GM20000 (cell line): ENCODE measurements at places on chromosomes 2 and 18.
A peak's percentile ranks its signal among the peaks of the same experiment; 100 is the strongest.

GRCh38 chr18:23618862-23619387 is 32.6 kb upstream of the NPC1 start:
- DNase-seq = peak; percentile 56

DNA sequence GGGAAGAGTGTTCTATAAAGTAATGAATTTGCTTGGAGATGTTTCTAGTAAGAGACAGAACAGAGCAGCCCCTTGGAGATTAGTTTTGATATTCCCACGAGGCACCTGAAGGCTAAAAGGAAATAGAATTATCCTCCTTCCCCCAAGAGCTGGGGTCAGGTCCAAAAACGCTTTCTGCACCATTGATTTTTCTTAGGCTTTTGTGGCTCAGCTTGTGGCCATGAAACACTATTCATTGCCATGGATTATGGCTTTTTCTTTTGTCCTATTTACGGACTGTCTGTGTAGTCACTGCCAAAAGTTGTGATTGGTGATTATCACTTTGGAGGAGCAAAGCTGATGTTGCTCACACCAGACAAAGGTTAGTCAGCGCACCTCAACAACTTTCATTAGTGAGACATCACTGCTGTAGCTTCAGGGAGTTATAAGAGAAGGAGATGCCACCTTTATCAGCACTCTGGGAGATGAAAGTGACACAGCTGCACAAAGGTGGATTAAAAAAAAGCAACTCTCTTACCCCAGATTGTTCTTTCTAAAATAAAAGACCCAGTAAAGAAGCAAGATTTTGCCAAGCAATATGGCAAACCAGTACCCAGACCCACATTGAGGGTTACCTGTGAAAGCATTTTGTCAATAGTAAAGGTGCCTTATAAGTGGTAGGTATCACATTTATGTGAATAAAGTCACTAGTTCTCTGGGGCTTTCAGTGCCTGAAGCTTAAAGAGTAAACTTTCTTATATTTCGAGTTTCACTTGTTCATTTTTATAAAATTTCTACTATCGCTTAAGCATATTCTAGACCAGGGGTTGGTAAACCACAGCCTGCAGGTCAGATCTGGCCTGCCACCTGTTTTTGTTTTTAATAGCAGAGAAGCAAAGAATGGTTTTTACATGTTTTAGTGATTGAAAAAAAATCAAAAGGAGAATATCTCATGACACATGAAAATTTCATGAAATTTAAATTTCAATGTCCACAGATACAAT is 10.6 kb downstream of the CXCR4 start:
- DNase-seq = no peak

- DNase-seq = no peak
Observed at GRCh38 chr2:220104871-220105351, 477.5 kb downstream of the SLC4A3 start.

DNA sequence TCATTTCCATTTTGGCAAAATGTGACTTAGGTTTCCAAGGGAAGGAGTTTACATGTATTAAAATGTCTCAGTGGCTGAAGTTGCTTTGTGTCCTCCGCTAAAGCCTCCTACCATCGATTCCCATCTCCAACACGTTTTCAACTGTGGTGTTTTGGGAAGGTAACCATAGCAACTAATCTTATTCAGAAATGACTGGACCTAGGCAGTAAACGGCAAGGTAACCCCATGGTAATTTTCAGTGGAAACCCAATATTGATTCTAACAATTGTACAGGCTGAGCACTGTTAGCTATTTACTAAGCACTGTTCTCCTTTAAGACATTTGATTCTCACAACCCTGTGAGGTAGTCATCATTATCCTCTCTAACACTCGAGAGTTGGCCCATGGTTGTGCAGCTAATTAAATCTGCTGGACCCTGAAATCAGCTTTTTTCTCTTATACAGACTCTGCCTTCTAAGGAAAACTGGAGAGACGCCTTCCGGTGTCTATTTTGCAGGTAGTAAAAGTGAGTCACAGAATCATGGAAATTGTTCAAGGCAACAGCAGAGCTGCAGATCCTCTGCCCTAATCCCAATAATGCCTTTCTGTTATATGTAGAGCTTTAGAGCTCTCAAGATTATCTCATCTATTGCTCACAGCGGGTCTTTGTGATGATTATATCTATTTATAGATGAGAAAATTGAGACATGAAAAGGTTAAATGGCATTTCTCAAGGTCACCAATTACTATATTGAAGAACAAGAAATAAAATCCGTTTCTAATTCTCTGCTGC is 36.2 kb downstream of the FASTKD2 start:
- DNase-seq = no peak

- DNase-seq = no peak
Observed at GRCh38 chr2:216002101-216002678, 11.2 kb downstream of the MREG start.

GRCh38 chr2:126908721-126909177 is 10.1 kb downstream of the TEX51 start:
- no peak for DNase-seq

GRCh38 chr2:26807788-26808460 is 22.1 kb downstream of the CENPA start:
- DNase-seq = no peak

DNA sequence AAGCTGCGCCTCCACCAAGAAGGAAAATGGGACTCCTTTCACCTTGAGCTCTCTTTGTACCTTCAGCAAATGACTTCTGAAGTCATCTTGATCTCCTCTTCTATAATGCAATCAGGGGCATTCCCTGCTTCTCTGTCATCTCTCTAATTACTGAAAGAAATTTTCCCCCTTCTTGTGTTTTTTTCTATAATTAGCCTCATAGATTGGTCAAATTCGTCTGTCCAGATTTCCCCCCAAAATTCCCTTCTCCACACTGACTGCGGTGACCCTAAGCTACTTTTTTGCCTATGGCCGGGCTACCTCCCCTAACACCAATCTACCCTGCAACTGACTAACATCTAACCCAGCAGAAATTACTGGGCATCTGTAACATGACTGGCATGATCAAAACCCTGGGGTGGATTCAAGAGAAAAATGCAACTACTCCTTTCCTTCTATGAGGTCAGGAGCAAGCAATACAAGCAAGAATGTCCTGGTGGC is 168.6 kb downstream of the BCL2 start:
- no peak for DNase-seq

GRCh38 chr18:59550174-59550516 is 147.1 kb downstream of the CCBE1 start:
- DNase-seq = no peak

DNA sequence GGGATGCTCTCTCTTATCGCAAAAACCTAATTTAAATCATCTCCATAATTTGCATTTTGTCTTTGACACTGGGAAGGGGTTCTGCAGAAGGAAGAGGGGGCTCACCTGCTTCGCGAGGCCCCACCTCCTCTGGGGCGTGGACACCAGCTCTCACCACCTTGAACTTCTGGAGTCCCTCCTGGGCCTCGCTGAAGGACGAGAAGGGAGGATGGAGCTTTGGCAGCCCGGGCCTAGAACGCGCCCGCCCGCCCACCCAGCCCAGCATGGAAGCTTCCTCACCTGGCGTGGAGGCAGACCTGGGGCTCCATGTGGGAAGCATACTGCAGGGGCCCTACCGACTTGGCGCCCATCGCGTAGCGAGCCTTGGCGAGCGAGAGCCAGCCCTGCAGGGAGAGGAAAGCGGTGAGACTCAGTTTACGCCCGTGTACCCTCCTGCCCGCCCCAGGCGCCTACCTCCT is 1.1 kb upstream of the IMP4 start:
- no peak for DNase-seq

DNA sequence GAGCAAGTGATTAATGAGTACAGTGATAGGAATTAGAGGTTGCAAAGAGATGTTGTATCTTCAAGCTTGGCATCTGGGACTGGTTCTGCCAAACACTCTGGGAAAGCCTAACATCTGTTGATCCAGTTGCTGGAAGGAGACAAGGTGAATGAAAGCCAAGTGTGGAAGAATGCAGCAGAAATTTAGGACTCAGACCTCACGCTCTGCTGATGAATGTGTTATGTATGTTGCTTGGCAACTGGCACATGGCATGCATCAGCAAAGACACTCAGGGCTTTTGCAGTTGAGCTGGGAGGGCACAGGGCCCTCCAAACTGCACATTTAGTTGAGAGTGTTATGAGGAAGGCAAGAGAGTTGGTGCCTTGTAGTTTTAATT is 105.5 kb downstream of the COLEC12 start:
- no peak for DNase-seq

DNA sequence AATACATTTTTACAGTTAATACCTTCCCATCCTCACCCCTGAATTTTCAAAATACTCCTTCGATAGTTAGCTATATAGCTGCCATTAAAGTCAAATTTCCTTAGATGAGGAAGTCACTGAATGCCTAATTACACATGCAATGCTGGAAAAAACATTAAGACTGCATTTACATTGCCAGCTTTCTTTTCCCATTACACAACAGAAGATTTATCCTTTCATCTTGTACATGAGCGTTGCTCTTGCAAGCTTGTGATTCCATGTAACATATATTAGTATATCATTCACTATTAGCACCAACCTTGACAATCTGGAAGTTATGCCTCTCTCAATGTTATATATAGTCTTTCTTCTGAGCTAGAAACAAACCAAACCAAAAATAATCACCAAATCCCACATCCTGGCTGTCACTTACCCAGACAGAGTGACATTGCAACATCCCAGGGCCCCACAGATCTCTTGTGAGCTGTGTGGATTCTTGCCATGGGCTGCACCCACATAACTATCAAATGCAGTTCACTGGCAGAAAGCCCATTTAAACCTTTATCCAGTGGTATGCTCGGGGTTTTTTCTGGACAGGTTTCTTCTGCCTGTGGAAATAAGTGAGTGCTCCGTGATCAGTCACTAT is 79.2 kb upstream of the PAPOLG start:
- DNase-seq = no peak

GRCh38 chr2:120094795-120095194 is 81.9 kb downstream of the EPB41L5 start:
- DNase-seq = no peak

DNA sequence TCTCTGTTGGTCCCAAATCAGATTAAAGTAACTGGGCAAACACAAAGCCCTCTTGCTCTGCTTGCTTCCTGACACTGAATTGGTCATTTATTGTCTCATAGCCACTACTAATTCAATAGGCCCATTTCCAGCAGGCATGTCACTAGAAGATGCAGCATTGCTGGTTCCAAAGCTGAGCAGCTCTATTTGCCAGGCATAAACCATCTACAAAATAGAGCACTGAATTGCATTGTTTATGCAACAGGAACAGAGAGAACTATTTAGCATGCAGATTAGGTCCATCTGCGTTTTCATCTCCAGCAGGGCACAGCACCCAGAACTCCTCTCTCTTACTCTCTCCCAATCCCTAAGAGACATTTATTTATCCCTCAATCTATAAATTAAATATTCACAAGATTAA is 227.6 kb downstream of the SUCLG1 start:
- no peak for DNase-seq

- DNase-seq = no peak
Observed at GRCh38 chr2:29072971-29073725, 1.2 kb downstream of the PCARE start.

DNA sequence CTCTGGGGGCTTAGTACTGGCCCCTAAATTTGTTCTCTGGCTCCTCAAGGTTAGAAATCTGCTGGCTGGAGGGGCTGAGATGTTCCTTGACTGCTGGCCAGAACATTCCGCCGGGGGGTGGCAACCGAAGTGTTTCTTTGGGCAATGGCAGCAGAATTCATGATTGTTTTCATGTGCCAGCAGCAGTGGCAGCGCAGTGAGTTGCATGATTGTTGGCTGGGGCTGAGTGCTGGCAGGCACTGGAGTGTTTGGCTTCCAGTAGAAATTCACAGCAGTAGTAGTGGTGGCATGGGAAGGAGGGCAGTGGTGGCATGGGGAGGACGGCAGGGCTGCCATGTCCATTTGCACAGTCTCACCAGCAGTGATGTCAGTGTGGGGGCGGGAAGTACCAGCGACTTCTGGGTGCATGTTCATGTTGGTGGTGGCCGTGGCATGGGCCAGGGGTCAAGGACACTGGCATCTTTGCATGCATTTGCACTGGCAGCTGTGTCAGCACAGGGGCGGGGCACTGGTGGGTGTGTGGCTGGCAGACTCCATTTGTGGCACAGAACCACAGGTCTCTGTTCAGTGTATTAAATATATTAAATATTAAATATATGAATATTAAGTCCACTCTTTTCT is 130.6 kb upstream of the CDH7 start:
- DNase-seq = no peak

- no peak for DNase-seq
Observed at GRCh38 chr18:47748093-47748796, 182.2 kb downstream of the SMAD2 start.

GRCh38 chr2:535222-535621 is 142.0 kb downstream of the TMEM18 start:
- no peak for DNase-seq

GRCh38 chr18:34921226-34921625 is 120.0 kb upstream of the MAPRE2 start:
- DNase-seq = no peak

DNA sequence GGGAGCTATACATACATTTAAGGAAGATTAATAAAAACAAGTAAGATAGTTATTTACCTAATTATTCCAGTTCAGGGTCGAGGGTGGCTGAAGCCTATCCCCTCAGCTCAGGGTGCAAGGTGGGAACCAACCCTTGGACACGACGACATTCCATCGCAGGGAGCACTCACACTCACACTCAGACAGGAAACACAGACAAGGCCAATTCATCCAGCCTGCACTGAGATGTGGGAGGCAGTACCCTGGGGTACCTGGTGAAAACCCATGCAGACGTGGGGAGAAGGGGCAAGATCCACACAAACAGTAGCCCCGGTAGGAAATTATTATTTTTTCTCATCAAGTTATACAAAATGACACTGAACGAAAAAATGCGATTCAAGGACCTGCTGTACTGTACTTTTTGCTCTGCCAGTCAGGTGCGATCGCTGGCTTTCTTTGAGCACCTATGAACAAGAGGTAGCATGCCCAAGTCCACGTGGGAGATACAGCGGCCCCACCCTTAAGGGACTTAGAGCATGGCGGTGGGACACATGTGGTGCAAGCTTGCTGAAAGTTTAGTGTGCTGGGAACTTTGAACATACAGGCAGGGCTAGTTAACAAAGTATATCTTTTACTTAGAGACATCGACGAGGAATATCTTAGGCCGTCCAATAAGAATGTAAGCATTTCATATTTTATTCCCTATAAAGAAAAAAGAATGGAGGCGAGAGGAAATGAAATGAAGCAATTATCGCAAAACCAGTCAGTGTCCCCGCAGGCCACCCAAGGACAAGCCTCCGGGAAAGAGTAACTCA is 624 bp downstream of the METTL8 start:
- DNase-seq = peak; percentile 47

DNA sequence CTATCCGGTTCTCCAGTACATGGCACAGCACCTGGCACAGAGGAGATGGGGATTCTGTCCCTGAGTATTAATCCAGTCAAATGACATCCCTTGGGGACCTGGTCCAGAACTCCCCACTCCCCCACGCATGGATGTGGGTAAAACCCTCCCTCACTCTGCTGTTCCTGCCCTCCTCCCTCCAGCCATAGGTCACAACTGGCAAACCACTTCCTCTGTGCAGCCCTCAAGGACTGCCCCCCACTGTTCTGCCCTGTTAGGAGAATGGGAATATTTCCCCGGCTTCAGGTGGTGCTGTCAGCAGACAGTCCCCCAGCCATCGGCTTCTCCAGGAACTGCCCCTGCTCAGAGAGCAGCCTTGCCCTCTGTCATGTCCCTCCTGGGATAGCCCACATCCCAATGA is 1.5 kb upstream of the TFCP2L1 start:
- DNase-seq = no peak

GRCh38 chr2:189521699-189522434 is 58.7 kb downstream of the SLC40A1 start:
- no peak for DNase-seq
